ENCODE measurements at places on chromosomes 6 and 20.

DNA sequence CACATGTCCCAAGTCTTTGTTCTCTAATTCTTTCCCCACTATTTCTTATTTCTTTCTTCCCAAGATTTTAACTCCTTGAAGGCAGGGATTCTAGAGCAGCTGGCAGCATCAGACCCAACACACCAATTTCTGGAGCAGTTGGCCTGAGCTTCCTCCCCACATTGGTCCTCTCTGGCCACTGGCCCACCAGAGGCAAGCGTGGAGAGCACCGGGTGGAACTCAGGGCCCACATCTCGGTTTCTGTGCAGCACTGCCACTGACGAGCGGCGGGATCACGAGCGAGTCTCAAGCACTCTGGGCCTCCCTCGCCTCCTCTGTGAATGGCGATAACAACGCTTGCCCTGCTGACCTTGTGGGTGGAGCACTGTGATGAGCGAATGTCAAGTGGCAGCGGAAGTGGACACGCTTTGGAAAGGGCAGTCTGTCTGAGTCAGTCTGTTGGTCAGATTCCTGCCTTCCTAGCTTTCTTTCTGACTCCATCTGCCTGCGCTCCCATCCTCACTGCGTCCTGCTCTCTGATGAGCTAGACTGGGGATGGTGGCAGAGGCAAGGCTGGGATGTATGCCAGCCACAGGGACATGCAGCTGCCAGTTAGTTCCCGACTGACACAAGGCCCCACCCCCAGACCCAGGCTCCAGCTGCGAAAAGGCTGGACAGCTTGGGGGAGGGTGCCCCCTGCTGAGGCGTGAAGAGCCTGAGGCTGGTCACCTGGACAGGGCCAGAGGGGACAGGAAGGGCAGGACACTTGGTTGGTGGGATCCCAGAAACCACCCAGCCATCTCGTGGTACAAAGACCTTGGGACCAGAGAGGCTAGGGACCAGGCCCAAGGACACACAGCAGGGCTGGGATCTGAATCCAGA lies 4.5 kb upstream of the SPDEF start:
- DNase-seq: peak; percentile 56

DNA sequence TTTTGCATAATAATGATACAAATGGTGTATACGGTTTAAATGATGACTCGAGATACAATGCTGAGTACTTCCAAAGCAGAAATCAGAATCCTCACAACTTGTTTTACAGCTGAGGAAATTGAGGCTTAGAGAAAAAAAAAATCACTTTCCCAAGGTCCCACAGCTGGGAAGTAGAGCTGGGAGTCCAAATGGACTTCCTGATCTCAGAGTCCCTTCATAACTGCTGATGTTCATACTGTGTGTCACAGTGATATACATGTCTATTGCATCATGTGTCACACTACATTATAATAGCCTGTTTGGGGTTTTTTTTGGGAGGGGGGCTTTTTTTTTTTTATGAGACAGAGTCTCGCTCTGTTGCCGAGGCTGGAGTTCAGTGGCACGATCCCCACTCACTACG lies 8.5 kb downstream of the HM13 start:
- DNase-seq: no peak

GRCh38 chr6:26295691-26296555 lies 69.1 kb upstream of the BTN3A2 start:
- DNase-seq: peak; percentile 70

GRCh38 chr6:25980935-25981334 lies 18.3 kb downstream of the TRIM38 start:
- no peak for DNase-seq

DNA sequence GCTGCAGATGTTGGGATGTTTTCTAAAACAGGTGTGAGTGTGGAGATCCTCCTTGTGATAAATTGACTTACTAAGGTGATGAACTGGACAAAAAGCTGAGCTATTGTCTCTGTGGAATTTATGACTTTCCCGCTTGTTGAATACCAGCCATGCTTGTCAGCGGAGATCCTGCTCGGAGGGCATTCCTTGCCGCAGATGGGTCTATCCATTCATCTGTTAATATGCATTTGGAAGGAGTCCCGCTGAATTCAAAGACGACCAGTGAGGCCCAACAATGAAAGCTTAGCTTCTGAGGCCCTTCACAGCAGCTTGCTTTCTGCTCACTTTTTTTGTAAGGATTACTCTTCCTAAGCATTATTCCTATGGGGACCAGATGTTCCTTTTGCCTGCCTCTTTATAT lies 124.9 kb downstream of the TIAM2 start:
- peak; percentile 87 for DNase-seq

- DNase-seq: no peak
Measured at GRCh38 chr20:51176446-51176845, 153.5 kb upstream of the KCNG1 start.

DNA sequence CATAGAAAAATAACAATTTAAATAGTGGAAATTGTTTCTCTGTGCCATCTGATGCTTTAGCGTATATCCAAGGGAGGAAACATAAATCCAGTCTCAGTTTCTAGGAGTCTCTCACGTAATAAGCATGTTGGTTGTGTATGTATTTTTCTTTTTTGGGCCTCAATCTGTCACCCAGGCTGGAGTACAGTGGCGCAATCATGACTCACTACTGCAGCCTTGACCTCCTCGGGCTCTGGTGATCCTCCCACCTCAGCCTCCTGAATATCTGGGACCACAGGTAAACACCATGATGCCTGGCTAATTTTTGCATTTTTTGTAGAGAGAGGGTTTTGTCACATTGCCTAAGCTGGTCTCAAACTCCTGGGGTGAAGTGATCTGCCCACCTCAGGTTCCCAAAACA lies 78.6 kb upstream of the PLN start:
- DNase-seq: no peak

GRCh38 chr6:140623498-140623897 lies 1249.0 kb upstream of the CITED2 start:
- peak; percentile 76 for DNase-seq

- no peak for DNase-seq
Measured at GRCh38 chr6:98574984-98575383, 259.4 kb upstream of the POU3F2 start.

- no peak for DNase-seq
Measured at GRCh38 chr6:42321976-42322375, 104.3 kb upstream of the MRPS10 start.

- DNase-seq: no peak
Measured at GRCh38 chr6:159929819-159930218, 39.0 kb downstream of the MAS1 start.

- no peak for DNase-seq
Measured at GRCh38 chr20:5008759-5009158, 7.4 kb upstream of the SLC23A2 start.

GRCh38 chr6:121435444-121436069 lies at the start of gene GJA1:
Gene GJA1, plus strand, starts transcription at chr6:121435646. Its CDS starts 11,202 bp downstream, at chr6:121446848.
- DNase-seq: peak; percentile 81

DNA sequence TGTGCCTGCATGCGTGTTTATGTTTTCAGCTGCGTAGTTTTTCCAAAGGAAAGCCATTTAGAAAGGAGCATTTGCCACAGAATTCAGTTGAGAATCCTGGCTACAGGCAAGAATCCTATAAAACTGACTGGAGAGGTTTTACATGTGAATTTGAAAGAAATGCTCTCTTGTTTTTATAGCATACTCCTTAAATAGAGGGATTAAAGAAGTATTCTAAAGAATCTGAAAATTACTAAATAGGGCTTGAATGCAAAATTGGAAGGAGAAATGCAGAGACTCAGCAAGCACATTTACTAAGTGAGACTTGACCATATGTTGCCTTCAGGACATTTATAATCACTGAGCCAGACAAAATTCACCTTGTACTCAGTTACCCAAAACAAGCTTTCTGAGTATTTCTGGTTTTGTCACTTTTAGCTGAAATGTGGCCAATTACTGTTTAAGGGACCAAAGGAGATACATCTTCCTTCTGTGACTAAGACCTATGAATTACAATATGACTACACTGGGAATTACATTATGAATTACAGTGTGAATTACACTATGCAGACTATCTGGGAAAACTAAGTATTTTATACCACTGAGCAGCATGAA lies 107.4 kb upstream of the ASCC3 start:
- no peak for DNase-seq

DNA sequence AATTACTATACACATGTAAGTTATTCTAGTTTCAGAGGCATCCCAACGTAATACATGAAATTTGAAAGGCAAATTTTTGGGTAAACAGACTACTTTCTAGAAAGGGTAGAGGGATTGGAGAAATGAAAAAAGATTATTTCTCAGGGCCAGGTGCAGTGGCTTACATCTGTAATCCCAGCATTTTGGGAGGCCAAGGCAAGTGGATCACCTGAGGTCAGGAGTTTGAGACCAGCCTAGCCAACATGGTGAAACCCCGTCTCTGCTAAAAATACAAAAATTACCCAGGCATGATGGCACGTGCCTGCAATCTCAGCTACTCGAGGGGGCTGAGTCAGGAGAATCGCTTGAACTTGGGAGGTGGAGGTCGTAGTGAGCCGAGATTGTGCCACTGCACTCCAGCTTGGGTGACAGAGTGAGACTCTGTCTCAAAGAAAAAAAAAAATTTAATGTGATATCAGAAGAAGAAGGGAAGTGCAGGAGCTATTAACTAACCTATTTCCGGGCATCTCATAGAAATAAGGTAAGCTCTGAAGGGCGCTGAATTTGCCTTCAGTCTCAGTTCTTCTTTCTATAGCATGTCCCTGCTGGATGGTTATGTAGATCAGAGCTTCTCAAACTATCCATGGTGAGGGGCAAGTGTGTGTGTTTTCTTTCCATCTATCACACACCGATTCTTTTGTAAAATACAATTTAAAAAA lies 100.3 kb upstream of the MTHFD1L start:
- DNase-seq: no peak

GRCh38 chr20:44750081-44750805 lies 4.6 kb downstream of the KCNK15 start:
- no peak for DNase-seq

DNA sequence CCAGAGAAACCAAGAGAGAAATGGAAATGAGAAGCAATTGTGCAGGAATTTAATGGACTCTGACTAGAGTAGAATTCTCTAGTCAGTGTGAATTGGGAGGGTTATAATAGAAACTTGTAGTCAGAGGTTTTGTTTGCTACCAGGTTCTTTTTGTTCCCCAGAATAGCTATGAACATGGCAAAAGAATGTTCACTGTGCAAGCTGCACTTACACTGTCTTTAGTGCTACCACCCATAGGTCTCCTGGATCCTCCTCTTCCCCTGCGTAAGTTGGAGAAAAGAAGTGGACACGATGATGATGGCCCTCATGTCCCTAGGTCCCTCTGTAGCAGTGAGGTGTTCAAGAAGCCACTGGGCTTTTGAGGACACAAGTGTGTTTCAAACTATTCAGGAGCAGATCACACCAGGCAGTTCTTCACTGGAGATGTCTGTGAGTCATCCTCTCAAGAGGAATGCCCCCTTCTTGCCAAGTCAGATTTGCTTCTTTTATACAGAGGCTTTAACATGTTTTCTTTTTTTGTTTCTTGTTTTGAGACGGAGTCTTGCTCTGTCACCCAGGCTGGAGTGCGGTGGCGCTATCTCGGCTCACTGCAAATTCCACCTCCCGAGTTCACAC lies 47.6 kb upstream of the SMIM8 start:
- DNase-seq: peak; percentile 78

- DNase-seq: no peak
Measured at GRCh38 chr6:37061157-37061804, 55.8 kb downstream of the FGD2 start.

- no peak for DNase-seq
Measured at GRCh38 chr20:57866250-57867106, 156.7 kb upstream of the PMEPA1 start.

DNA sequence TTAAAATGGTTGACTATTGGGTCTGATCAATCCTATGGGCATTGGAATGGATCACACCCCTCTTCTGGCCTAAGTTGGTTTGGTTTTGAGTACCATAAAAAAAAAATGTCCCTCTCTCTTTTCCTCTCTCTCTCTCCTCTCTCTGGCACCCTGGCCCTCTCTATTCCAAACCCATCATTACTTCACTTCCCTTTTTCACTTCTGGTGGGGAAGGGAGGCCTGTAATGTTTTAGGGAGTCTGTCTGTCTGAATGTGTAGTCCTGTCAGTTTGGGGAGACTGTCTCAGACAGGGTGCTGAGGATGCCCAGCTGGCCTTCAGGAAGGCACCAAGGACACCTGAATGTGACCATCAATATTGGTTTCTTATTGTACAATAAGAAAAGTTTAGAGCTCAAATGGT lies 165.8 kb downstream of the CD24 start:
- no peak for DNase-seq

- no peak for DNase-seq
Measured at GRCh38 chr20:64129146-64129782, 21.9 kb upstream of the NPBWR2 start.

DNA sequence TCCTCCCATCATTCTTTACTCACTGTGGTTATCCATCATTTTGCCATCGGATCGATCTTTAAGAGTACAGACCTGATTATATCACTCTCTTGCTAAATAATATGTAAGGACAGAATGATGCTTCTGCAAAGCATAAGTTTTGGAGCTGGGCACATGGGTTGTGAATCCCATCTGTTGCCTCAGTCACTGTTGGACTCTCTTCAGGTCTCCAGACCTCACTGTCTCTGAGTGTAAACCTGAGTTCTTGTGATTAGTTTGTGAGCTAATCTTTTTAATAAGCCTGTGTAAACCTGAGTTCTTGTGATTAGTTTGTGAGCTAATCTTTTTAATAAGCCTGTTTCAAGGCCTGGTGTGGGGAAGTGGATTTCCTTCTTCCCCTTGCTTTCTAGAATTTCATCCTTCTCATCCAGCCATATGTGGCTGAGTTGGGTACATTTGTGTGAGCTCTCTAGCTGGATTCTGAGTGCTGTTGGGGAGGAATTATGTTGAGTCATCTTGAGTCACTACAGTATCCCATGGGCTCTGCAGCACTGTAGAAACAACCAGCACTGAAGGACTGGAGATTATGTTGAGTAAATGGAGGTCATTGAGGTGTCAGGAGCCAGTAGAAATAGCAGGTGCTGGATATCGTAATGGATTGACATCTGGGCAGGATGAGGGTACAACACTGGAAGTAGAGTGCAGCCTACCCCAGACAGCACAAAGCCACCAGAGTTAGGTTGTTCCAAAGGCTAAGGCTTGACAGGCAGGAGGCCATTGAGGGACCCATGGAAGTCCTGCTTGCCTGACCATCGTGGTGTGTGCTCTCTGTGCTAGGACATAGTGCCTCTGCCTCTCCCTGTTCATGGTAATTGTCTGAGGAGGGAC lies 52.4 kb downstream of the SCAND1 start:
- DNase-seq: peak; percentile 91

- DNase-seq: no peak
Measured at GRCh38 chr20:59735486-59735885, 131.1 kb downstream of the PHACTR3 start.

- peak; percentile 8 for DNase-seq
Measured at GRCh38 chr20:7113577-7114466, 346.3 kb downstream of the BMP2 start.

DNA sequence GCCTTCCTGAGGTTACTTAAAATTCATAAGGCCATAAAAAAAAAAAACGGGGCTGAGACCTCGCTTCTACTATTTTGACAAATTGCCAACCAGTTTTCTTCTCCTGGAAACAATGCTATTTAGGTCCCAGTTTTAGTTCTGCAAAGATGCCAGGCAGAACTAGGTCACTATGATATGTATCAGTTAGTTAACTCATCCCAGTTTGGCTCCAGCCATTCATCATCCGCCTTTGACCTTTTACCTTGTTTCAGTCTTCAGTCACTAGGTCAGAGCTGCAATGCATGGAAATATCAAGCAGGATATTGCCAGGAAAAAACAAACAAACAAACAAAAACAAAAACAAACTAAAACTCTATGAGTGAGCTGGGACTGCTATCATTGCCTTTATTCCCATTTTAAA lies 29.8 kb upstream of the ENPP4 start:
- DNase-seq: no peak

- no peak for DNase-seq
Measured at GRCh38 chr6:111806165-111806547, 67.1 kb downstream of the FYN start.
